ENCODE measurements at places on chromosomes 3 and 15.

DNA sequence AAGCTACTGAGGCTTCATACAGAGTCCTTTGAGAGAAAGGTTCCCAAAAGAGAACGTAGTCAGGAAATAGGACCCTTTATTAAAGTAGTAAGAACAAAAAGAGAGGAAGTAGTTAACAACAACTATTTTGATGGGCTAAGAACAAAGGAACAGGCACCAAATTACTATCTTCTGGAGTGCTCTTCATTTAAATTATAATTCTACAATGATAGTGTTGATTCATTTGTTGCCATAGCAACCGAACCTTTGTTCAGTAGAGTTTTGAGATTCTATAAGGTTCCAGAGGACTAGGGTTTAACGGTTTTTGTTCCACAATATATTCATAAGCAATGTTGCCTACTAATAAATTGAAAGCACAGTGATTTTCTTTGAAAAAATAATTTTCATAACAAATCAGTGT is 78.8 kb downstream of the CMSS1 start:
- DNase-seq, result no peak

DNA sequence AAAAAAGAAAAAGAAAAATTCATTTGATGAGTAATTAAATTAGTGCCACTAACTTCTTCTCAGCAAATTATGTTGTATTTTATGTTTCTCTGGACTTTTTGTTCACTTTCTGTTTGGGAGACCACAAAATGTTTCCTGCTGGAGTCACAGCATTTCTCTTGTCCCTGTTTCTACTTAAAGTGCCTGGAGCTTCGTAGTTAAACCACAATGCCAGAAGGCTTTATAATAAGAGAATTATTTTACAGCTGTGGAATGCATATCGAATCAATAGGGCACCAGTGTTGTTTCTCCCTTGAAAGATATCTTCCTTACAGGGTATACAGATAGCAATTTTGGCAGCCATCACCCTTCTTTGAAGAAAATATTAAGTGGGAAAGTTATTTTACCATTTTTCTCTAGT is 3.2 kb downstream of the DTWD1 start:
- no peak for DNase-seq

GRCh38 chr3:6601374-6601773 is 259.5 kb upstream of the GRM7 start:
- no peak for DNase-seq

- no peak for DNase-seq
Measured at GRCh38 chr3:182226995-182227394, 515.3 kb downstream of the SOX2 start.

DNA sequence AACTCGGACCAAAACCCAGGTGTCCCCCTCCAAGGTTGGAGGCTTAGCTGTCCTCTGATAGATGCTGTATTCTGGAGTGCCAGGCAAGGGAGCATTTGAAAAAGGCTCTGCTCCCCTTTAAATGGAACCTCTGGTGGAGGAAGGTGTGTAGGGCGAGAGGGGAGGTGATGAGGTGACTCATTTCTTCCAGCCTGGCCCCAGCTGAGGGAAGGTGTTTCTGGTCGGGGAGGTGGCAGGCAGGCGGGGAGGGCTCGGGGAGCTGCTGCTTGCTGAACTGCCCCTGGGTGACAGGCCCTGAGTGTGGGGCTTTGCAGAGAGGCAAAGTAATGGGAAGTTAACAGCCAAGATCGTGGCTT is 18.8 kb downstream of the PSTPIP1 start:
- DNase-seq, result no peak
